ENCODE measurements at places on chromosomes 6 and 20.

DNA sequence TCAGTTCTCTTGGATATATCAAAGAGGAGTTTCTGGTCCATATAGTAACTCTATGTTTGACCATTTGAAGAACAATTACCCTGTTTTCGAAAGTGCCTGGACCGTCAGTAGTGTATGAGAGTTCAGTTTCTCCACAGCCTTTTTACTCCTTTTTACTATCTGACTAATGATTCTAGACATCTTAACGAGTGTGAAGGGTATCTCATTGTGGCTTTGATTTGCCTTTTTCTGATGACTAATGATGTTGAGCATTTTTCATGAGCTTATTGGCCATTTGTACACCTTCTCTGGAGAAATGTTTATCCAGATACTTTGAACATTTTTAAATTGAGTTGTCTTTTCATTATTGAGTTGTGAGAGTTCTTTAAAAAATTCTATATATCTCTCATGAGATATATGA is 114.9 kb upstream of the ATXN1 start:
- DNase-seq = no peak

DNA sequence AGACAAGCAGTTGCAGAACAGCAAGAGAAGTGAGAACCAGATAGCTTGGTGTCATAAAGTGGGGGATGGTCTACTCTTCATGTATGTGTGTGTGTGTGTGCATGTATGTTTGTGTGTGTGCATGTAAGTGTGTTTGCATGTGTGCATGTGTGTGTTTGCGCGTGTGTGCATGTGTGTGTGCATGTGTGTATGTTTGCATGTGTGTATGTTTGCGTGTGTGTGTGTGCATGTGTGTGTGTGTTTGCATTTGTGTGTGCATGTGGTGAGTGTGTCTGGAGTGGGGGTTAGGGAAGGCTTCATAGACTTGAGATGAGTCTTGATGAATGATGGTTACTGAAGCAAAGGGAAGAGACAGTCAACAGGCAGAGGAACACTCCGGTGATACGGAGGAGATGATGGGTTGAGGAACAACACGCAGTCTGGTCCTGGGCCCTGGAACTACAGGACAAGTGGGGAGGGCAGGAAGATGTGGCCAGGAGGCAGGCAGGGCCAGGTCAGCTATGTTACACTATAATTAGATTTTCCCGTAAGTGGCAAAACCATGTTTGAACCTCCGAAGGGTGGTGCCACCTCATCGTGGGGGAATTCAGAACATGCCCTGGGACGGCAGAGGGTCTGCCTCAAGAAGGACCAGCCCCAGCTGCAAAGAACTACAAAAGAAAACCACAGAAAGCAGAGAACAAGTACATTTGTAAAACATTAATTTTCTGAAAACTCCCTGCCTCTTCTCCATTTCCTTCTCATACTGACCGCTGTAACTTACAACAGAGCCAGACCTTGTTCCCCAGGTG is 38.7 kb upstream of the PDE10A start:
- DNase-seq = no peak

- no peak for DNase-seq
Measured at GRCh38 chr6:7414811-7415210, 25.2 kb downstream of the RIOK1 start.

- DNase-seq = no peak
Measured at GRCh38 chr20:22789676-22790075, 205.3 kb upstream of the FOXA2 start.

DNA sequence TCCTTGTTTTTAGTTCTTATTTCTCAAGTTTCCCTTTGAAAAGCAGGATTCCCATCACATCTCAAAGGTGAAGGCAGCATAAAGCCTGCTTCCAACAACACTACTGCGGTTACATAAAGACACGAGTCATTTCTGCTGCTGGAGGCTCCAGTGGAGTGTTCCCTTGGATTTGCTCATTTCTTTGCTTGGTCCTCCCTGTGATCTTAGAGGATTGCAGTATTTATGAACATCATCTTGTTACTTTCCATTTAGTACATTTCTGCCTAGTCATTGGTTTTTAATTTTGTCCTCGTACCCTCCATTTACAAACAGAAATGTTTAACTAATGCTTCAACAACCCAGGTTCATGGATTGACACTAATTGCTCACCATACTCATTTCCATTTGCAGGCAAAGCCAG is 298.8 kb downstream of the ZNF217 start:
- DNase-seq = no peak

Data from CD4-positive, alpha-beta T cell treated with Interleukin-6 at 100 ng/mL for 8 hours (primary cell).